NCI-H1436 treated with DMSO at 0.1 percent for 48 hours (cell line): ENCODE measurements at places on chromosomes 3 and 15.

DNA sequence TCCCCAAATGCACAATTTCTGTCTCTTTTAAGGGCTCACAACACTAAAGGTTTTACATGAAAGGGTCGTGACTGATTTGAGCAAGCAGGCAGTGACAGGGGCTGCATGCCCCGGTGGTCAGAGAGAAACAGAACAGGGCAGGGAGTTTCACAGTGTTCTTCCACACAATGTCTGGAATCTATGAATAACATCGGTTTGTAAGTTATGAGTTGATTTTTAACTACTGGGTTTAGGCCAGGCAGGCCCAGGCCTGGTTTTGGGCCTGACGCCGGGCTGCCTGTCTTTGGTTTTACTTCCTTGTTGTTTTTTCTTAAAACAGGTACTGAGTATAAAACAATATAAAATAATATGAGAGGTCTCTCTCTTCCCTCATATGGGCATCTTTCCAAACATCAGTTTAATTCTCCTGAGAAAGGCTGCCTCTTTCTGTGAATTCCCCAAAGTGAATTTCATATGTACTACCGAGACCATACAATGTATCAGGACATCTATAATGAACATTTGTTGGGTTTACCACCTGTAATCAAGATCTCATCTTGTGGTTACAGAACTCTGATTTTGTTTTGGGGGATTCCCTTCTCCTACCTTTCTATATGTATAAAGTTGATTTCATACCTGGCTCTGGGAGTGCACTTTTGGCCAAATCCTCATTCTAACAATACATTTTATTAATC lies 74.4 kb downstream of the CD200 start:
- no peak for DNase-seq

- DNase-seq = no peak
Observed at GRCh38 chr15:52236013-52236412, 44.8 kb upstream of the GNB5 start.

GRCh38 chr3:183148056-183148455 lies 14.5 kb downstream of the LAMP3 start:
- no peak for DNase-seq

GRCh38 chr15:70268698-70269251 lies 171.1 kb upstream of the TLE3 start:
- no peak for DNase-seq

DNA sequence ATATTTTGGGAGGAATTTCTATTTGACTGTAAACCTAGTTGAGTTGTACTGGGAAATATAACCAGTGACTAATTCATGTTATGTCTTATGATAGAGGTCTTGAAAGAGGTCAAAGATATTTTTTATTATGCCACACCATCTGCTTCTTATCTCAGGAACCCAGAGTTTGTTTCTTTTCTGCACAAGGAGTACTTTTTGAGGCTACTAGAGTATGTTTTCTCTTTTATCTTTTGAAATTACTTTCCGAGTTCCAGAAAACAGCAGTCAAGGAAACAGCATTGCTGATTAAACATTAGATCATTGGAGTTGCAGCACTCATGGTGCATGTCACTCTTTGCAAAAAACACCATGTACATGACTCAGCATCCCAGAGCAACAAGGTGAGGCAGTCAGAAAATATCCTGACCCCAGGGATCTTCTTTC lies 645.8 kb upstream of the NR2F2 start:
- DNase-seq = no peak

DNA sequence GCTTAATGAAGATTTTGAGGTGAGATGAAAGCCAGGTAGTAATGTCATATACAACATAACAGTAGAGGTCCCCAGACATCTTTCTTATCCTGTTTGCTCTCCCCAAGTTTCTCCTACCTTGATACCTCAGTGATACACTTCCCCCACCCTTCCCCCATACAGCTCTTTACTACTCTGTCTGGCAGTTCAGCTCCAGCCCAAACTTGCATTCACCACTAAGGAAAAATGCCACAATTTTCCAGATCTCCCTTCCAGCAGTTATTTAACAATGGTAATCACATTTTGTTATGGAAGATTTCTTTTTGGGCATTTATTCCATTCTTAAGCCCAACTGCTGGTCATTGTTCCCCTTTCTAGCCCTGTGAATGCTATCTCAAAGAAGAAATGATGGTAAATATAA lies 34.9 kb upstream of the ITGA11 start:
- no peak for DNase-seq
